ENCODE measurements at places on chromosomes 1 and 21.

DNA sequence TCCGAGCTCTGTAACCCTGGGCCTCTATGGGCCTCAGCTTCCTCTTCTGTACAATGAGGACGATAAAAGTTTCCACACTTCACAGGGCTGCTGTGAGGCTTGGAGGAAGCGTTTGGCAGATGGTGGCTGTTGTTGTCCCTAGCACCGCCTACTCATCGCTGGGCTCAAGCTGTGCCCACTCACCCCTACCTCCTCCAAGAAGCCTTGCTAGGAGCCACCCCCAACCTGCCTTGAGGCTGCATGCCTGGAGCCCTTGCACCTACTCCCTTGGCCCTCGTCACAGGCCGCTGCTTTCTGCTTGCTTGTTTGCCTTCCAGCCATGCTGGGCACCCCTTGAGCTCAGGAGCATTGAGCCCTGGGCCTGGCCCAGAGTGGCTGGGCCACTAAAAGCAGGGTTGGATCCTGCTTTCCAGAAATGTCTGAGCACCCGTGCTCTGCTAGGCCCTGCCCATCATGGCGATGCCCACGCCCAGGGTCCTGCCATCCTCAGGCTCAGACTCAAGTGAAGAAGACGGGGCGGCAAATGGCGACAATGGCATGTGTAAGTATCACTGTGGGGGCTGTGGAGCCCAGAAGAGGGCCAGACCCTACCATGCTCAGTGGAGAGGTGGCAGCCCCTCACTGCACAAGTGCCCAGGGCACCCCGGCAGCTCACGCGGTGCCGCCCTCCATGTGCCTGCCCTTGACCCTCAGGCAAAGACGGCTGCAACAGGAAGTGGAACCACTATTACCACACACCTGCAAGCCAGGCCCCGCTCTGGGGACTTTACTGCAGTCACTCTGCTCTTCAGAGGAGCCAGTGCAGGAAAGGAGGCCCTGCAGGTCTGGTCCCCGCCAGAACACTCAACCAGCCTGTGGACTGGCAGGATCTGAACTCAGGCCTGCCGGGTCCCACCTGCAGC is 9.5 kb downstream of the SH3BGRL3 start:
- DNase-seq: peak; percentile 55

- peak; percentile 63 for DNase-seq
These were observed 14.5 kb downstream of the PDZK1IP1 start for GRCh38 chr1:47175227-47175934.

DNA sequence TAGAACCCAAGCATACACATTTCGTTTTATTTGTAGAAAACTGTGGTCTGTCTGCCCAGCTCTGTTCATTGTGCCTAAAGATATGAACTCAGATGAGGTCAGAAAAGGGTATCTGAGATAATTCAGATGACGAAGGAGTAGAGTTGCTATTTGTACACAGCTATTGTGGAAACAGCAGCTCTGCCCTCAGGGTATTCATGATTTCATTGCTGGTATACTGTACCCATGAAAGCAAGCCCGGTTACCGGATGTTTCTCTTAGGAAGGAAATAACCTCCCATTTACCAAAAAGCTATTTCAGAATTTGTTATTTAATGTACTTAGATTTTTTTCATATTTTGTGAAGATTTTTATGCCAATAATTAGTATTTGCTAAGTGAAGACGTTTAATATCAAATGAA is 37.8 kb downstream of the SMAP2 start:
- no peak for DNase-seq

- DNase-seq: no peak
These were observed 109.6 kb upstream of the TMEM51 start for GRCh38 chr1:15043934-15044333.

GRCh38 chr1:87980494-87980893 is 651.8 kb downstream of the LMO4 start:
- DNase-seq: no peak

DNA sequence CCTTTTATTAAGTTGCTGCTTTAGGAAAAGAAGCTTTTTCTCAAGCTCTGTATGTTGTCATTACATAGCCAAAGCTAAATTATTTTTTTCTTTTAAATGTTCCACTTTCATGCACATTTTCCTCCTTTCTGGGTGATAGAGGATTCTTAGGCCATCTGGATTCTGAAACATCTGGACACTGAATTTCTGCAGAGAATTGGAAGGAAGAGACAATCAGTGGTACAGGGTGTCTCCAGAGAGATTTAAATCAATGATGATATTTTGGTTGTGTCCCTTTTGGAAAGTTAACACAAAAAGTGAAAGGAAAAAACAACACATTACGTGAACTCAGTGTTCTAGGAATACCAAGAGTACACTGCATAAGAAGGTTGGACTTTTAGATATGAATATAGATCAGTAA is 211.4 kb upstream of the PKN2 start:
- DNase-seq: no peak
